ENCODE measurements at places on chromosomes 13 and 19.

DNA sequence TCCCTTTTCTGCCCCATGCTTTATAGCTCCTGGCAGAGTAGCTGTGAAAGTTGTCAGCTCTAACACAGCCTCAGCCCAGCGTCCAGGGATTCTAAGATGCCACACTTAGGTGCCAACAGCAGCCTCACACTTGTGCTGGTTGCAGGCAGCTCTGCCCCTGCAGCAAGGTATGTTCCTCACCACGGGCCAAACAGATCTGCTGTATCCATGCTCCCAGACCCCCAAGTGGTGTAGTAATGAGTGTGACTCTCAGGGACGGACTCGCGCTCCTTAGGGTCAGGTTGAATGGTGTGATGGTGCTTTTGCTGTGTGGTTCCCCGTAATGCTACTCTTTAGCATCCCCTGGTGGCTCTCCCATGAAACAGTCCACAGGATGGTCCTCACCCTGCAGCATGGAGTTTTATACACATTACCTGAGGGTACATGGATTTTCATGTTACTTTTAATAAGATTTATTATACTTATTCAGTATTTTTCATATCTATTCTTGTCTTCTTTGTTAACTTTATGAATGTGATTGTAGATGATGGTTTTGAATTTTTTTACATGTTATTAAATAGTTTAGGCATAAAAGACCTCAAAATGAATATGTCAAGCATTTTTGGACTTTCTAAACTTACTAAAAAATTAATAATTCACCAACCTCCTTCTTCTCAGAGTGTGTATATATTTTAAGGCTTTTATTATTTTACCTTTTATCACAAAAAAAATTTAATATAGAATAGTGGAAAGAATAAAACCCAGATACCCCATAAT, 232.5 kb downstream of the SLC7A1 start:
- DNase-seq, result peak; percentile 53

GRCh38 chr13:98843482-98843877, 91.0 kb upstream of the SLC15A1 start:
- no peak for DNase-seq

- no peak for DNase-seq
Observed at GRCh38 chr19:13090511-13091231, 12.0 kb downstream of the LYL1 start.

- no peak for DNase-seq
Observed at GRCh38 chr19:56601375-56601774, 6.3 kb downstream of the ZNF71 start.

- DNase-seq, result no peak
Observed at GRCh38 chr19:10013834-10014618, 743 bp downstream of the RDH8 start.

- DNase-seq, result no peak
Observed at GRCh38 chr13:40566811-40567210, 99.6 kb downstream of the FOXO1 start.

DNA sequence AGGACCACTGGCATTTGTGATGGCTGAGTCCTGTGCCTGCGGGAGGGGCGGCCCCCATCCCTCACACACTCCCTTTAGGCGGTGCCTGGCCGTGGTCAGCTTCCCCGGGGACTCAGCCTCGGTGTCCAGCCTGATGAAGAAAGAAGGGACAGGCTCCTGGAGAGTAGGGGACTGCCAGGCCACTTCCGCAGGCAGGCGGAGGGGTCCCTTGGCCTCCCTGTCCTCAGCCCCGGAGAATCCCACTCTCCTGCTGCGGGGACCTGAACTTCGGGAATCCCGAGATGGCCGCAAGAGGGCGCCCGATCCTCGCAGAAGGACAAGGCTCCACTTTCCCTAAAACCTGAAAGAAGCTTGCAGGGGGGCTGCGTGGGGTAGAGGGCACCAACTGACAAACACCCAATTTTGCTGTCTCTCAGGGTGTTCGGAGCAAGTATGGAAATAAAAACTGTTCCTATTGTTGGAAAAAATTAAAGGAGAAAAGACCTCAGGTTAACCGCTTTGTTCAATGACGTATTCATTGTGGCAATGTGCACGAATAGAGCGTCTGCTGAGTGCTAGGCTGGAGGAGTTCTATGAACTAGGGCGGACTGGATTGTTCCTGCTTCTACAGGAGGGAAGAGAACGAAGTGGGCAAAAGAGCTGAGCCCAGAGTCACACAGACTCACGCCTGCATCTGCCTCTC, 297.3 kb downstream of the ZNF536 start:
- no peak for DNase-seq

GRCh38 chr19:16885166-16885565, 3.6 kb upstream of the F2RL3 start:
- DNase-seq, result no peak

- no peak for DNase-seq
Observed at GRCh38 chr13:71118779-71119364, 748.1 kb downstream of the DACH1 start.

GRCh38 chr19:16571283-16571682, 932 bp downstream of the SLC35E1 start:
- DNase-seq, result peak; percentile 66

DNA sequence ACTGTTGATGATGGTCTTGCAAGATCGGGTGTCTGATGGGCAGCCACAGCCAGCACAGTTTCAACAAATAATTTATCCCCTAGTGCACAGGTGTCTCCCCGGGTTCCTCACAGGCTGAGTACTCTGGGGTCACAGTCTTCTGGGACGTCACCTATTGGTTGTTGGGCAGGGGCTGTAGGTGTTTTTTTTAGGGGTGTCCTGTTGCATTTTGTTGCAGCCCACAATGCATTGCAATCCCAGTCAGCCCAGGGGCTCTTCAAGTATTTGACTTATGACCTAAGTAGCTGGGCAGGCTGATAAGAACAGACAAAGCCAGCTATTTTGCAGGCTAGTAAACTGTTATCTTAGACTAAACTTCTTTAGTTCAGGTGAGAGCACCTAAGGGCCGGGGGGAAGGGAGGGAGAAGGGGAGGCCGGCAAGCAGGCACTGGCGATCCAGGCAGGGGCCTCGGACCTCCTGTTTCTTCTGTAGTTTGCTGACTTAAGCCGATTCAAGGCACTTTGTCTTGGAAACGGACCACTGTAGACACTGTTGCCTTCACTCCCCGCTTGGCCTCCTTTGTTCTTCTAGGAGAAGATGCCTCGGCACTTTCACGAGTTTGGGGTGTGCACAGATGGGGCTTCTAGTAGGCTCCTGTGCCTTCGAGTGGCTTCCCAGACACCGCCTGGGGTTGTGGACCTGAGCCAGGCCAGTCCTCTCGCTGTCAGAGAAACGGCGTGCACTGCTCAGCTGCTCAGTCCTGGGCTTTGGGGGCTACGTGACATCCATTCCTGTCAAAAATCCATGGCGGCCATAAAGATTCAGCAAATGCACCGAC, 33.9 kb upstream of the GRTP1 start:
- DNase-seq, result no peak

DNA sequence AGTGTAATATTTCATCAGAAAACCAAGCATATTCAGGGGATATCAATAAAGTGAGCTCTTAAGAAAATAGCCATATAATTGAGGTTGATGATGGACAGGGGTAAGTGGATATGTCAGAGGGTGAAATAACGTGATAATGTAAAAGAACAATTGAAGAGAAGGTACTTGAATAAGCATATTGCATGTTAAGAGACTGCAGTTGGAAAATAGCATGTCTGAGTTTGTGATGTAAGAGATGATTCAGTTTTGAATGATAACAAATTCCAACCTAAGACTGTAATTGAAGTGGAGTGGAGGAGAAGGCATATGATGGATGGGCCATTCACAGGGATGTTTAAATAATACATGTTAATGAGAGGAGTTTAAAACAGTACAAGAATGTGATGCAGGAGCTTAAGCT, 1633.5 kb downstream of the SLITRK1 start:
- no peak for DNase-seq

- DNase-seq, result no peak
Observed at GRCh38 chr13:87677496-87678371, 6.6 kb downstream of the SLITRK5 start.

GRCh38 chr13:45439781-45440462, 21.7 kb upstream of the SLC25A30 start:
- DNase-seq, result no peak

DNA sequence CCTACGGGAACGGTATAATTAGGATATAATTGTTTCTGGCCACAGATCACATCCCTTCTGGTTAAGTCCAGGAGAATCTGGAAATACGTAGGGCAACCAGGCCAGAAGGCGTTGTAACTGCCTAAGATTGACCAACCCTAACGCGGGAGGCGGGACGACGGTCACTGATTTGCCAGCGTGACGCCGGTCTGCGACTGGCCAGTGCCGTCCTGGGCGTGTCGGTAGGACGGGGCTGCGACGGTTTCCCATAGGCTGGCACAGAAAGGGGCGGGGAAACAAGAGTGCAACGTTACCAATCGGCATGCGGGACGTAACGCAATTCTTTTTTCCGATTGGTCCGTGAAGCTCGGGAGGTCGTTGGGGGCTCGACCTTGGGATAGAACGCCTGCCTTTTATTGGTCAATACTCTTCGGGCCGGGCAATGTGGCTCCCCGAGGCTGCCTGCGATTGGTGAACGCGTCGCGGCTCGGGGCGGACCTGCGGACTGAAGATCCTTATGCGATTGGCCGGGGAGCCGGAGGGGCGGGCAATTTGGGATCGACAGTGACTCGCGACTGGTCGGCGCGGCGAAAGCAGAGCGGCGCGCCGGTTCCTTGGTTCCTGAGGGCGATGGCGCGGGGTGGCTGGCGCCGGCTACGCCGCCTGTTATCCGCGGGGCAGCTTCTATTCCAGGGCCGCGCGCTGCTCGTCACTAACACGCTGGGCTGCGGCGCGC, at the start of gene MPV17L2:
Gene MPV17L2 (plus strand): TSS at position 546 of the 715 bp plus-strand sequence. CDS start 64 bp downstream, at position 610.
- DNase-seq, result peak; percentile 99

DNA sequence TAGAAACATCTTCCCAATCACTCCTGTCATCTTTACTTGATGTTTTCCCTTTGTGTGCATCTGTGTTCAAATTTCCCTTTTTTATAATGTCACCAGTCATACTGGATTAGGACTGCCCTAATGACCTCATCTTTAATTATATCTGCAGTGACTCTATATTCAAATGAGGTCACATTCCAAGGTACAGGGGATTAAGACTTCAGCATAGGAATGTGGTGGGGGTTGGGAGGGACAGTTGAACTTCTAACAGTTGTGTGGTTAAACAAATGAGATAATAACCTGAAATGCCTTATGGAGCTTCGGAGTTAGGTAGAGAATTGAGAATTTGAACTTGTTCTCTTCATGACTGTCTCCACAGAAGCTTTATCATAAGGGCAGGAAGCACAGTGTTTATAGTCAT, 23.0 kb downstream of the PAN3 start:
- DNase-seq, result no peak

GRCh38 chr13:98467263-98467985, 109.5 kb downstream of the STK24 start:
- DNase-seq, result no peak

DNA sequence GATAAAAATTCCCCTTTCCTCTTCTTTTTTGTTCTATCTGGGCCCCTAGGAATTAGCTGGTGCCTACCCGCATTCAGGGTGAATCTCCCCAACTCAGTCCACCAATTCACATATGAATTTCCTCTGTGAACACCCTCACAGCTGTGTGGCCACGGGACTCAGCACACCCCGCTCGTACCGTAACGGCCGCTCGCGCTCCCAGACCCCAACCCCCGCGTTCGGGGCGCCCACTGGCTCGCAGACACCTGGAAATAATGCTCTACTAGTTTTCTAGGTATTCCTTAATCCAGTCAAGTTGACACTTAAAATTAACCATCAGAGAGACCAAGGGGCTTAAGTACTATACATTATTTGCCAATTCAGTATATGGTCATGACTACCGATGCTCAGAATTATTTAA, 1702.1 kb upstream of the PCDH20 start:
- DNase-seq, result no peak

- DNase-seq, result no peak
Observed at GRCh38 chr13:29861694-29862110, 11.3 kb upstream of the UBL3 start.

DNA sequence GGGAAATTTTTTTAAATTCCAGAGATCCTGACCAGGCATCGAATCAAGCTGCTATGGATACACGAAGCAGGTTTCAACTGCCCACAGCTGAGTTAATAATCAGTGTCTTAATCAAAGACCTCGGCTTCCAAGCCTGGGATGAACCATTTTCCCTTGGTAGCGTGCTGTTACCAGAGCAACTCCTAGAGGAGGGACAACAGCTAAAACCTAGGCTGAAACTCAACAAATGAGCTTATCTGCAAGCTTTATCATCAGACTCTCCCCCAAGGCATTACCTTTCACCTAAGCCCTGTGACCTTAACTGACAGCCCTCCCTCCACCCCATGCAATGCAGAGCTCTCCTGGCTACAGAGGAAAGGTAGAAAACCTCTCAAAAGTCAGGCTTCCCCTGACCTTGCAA, 39.7 kb downstream of the RCBTB1 start:
- no peak for DNase-seq

- DNase-seq, result no peak
Observed at GRCh38 chr19:5694167-5694955, 4.3 kb downstream of the RPL36 start.

GRCh38 chr13:64525687-64526086, 2704.4 kb downstream of the PCDH9 start:
- no peak for DNase-seq

DNA sequence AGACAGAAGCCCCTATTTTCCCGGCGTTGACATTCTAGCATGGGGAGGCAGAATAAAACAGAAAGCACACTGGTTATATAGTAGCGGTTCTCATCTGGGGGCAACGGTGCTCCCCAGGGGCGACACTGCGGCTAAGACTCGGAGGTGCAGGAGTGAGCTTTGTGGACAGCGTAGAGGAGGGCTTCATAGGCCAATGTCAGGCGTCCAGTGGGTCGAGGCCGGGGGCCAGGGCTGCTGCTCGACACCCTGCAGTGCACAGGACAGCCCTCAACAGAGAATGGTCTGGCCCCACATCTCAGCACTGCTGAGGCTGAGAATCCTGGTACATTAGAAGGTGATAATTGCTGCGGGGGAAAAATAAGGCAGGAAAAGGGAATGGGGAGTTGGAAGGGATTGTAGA, 1.5 kb downstream of the ZNF628 start:
- DNase-seq, result no peak

DNA sequence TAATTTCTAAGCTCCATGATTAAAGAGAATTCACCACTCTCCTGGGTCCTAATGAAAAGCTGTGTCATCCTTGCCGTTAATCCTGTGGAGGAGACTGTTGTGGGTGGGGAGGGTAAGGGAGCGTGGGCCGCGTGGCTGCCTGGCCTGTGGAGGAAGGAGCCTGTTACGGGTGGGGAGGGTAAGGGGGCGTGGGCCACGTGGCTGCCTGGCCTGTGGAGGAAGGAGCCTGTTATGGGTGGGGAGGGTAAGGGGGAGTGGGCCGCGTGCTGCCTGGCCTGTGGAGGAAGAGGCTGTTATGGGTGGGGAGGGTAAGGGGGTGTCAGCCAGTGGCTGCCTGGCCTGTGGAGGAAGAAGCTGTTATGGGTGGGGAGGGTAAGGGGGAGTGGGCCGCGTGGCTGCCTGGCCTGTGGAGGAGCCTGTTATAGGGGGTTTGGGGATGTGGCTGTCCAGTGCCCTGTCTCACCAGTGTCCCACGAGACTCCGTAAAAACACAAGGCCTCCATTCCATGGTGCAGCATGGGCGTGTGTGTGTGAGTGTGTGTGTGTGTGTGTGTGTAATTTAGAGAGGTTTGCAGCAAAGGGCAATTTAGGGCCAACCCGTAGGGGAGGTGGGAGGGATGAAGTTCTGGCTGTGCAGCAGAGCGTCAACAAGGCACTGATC, 15.6 kb upstream of the DCUN1D2 start:
- DNase-seq, result peak; percentile 38

GRCh38 chr19:2385053-2385721, 25.1 kb downstream of the TMPRSS9 start:
- DNase-seq, result no peak

GRCh38 chr19:19081642-19082151, 17.9 kb downstream of the SLC25A42 start:
- no peak for DNase-seq

GRCh38 chr13:35526577-35526976, 50.1 kb upstream of the MAB21L1 start:
- DNase-seq, result no peak

- no peak for DNase-seq
Observed at GRCh38 chr13:46531953-46532352, 21.0 kb upstream of the LRCH1 start.
